Endodermal cell (in vitro differentiated cells): ENCODE measurements at places on chromosomes 6 and 20. TPM values are rescaled to one million over a fixed set of nuclear protein-coding genes. Genes with fewer than 3 reads are reported as not detected.

DNA sequence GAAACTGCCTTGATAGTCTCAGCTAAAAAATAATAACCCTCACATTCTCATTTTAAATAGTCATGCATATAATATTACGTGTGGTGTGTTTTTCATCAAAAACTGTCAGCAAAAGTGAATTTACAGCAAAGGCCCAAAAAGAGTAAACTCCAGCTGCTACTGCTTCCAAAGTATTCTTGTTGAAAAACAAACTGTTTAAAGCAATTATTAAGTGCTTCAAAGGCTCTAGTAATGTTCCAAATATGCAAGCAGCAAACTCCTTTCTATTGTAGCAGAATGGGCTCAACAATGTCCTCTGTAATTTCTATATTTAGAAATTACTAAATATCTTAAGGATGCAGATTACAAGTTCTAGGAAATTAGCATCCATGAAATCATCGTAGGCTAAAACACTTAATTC lies 280.0 kb upstream of the TBX18 start:
- no peak for DNase-seq

- no peak for DNase-seq
Observed at GRCh38 chr6:152701863-152702401, 4.2 kb downstream of the MYCT1 start.

- DNase-seq: no peak
Observed at GRCh38 chr6:14290772-14291330, 173.3 kb downstream of the CD83 start.

GRCh38 chr6:1761477-1761877 lies 151.8 kb downstream of the FOXC1 start:
- no peak for DNase-seq

GRCh38 chr20:38337561-38338140 lies 8.6 kb upstream of the LBP start:
- DNase-seq: peak; percentile 97

DNA sequence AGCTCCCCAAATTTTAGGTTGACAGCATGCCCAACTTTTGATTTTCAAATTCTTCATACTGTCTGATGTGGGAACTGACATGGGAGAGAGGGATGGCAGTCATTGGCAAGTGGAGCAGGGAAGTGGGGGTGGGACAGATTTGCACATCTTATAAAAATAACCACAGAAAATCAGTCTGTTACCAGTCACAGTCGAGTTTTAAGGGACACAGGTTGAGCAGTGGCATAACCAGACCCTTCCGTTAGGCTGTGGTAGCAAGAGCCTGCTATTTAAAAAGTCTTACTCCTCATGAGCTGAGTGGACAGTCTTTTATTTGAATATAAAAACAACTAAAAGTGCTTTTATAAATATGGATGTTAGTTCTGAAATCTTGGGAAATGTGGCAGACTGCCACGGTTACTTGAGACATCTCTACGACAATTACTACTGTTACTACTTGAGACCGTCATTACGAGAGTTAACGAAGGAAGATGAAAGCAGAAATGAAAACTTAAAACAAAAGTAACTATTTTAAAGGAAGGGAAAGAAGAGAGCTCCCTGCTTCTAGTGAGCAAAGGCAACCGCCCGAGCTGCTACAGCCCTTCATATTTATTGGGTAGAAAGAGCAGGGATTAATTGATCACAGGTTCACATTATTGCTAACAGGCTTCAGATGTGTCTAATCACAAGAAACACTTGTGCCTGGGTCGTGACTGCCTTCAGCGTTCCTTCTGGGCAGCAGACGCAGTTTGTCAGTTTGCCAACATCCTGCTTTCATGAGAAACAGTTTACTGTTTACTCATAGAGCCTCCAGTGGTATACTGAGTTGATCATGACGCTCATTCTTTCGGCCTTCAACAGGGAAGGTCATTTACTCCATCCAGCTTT lies 71.3 kb downstream of the EFHC1 start:
- DNase-seq: no peak

DNA sequence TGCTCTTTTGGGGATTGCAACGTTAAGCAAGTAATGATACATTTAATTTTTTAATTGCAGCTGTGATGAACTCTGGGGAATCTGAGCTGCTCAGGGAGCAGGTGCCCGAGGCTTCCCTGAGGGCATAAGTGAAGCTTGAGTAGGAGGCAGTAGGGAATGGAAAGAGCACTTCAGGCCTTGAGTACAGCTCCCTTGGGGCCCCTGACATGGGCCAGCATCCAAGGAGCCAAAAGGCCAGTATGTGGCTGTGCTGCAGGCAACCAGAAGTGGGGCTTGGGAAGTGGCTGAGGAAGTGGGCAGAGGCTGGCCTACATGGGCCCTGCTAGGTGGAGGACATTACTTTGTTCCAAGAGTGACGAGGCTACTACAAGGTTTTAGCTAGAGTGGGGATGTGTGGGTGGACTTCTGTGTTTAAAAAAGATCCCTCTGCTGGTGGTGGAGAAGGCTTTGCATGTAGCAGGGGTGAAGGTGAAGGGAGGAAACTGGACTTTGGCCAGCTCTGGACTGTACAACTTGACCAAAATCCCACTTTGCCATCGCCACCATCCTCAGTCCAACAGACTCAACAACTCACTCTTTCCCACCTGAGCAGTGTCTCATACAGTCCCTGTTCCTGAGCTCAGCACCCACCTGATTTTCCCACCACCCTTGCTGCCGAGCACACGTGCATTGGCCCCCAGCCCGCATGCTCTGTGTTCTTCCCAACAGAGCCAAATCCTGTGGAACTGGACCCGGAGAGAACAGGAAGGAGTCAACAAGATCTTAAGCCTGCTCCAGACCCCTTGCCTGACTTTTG lies 10.9 kb upstream of the ZNF831 start:
- no peak for DNase-seq

Gene LIN28B
- total RNA-seq: 42.3 to 65.3 TPM (median 64.7 TPM) in 3 replicates

Gene NEURL2
- total RNA-seq: 4.4 and 4.9 TPM in 2 replicates

Gene ADAM33
- 3.0 and 3.3 TPM in 2 replicates for total RNA-seq

- DNase-seq: no peak
Observed at GRCh38 chr6:140209775-140210174, 835.3 kb upstream of the CITED2 start.

- peak; percentile 64 for DNase-seq
Observed at GRCh38 chr6:156391061-156391672, 386.0 kb upstream of the ARID1B start.

Gene POPDC3
- 5.4 and 6.4 TPM in 2 replicates for total RNA-seq

GRCh38 chr6:12947151-12947871 lies 230.7 kb downstream of the PHACTR1 start:
- DNase-seq: no peak

- DNase-seq: no peak
Observed at GRCh38 chr20:46978951-46979491, 84.4 kb downstream of the EYA2 start.

DNA sequence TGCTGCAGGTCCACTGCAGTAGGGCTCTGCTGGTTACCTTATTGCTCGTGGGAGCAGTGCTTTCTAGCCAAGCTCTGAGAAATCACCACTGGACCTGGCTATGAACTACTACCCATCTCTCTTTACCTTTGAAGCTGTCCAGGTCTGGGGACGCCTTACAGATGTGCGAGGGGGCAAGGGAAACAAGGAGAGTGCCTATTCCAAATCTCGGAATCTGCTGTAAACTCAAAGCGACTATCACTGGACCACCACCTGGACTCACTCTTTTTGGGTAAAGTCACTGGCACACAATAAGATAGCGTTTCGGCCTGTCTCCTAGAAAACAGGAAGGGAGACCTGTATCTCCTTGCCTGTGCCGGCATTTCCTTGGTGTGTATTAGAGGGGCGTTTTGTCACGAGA lies 5.3 kb downstream of the NRN1 start:
- peak; percentile 51 for DNase-seq

GRCh38 chr6:158761746-158762145 lies 57.4 kb downstream of the EZR start:
- DNase-seq: peak; percentile 58

Gene MAPK14
- 32.8 and 36.4 TPM in 2 replicates for total RNA-seq

- no peak for DNase-seq
Observed at GRCh38 chr20:33850159-33850558, 39.0 kb downstream of the CHMP4B start.

GRCh38 chr6:91240878-91241603 lies 654.2 kb upstream of the MAP3K7 start:
- DNase-seq: no peak

Gene DSP
- 152 and 153 TPM in 2 replicates for total RNA-seq

Gene RAET1E
- total RNA-seq: not detected in 2 replicates

Gene VIP
- total RNA-seq: not detected in 2 replicates

DNA sequence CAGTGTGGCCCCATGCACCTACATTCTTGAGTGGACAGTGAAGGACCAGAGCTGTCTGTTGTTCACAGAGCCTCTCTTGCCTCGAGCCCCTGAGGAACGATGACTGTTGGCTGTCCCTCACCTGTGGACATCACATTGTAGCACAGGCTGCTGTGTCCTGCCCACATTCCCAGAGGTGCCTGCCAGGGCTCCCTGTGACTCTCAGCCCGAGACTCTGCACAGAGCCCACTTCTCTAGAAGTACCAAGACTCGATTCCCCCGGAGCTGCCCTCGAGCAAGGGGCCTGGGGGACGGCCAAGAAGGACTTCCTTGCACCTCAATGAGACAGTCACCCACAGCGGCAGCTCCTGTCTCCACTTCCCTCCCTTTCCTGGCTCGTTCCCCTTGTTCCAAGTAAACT lies 28.6 kb upstream of the DLGAP4 start:
- DNase-seq: no peak

- no peak for DNase-seq
Observed at GRCh38 chr6:8006208-8006607, 58.0 kb downstream of the BLOC1S5 start.

Gene ROS1
- not detected in 3 replicates for total RNA-seq

DNA sequence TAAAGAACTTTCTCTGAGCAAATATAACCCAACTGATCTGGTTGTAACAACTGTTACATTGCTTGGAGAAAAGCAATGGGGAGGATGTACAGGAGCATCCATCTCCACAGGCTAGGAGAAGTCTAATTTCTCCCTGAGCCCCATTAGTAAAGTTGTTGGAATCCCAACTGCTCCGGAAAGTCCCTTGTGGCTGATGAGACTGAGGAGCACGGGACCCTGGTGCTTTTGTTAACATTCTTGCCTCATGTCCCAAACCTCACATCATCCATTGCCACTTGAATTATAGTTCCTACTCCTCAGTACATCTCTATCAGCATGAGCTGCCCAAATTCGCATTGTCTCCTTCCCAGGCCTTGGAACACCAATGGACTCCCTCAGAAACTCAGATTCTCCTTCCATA lies 260.6 kb upstream of the BMP2 start:
- no peak for DNase-seq

DNA sequence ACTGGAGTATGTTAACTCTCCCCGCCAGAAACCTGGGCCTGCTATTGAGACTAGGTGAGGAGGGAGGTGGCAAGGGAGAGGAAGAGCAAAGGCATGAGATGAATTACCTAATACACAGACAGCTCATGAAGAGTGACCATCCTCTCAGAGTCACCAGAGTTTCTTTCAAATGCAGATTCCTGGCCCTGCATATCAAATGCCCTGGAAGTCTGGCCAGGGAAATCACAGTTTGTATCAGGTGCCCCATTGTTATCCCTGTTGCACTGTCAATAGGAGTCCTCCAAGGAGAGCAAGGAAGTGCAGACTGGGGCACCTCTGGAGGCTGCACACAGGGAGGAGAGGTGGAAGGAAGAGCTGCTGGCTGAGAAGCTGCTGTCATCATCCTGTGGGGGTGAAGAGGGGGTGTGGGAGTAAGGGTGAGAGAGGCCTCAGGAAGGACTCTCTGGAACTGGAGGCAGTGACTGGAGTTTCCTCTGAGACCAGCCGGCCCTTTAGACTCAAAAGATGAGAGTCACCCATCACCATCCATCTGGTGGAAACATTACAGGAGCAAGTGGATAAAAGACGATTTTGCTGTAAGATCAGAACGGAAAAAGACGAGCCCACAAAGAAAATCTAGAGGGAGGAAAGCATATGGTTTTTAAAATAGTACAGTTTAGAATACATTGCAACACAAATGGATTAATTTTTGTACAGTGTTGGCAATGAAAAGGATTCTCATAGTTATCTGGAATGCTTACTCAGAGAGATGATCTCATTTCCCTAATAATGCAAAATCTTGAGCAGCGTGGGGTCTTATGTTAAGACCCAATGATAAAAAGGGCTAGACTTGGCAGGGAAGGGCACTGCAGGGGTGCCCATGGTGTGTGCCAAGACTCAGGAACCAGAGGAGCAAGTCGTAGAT lies 268.1 kb downstream of the UST start:
- peak; percentile 89 for DNase-seq

GRCh38 chr20:19457611-19458010 lies 245.2 kb downstream of the SLC24A3 start:
- DNase-seq: peak; percentile 13

DNA sequence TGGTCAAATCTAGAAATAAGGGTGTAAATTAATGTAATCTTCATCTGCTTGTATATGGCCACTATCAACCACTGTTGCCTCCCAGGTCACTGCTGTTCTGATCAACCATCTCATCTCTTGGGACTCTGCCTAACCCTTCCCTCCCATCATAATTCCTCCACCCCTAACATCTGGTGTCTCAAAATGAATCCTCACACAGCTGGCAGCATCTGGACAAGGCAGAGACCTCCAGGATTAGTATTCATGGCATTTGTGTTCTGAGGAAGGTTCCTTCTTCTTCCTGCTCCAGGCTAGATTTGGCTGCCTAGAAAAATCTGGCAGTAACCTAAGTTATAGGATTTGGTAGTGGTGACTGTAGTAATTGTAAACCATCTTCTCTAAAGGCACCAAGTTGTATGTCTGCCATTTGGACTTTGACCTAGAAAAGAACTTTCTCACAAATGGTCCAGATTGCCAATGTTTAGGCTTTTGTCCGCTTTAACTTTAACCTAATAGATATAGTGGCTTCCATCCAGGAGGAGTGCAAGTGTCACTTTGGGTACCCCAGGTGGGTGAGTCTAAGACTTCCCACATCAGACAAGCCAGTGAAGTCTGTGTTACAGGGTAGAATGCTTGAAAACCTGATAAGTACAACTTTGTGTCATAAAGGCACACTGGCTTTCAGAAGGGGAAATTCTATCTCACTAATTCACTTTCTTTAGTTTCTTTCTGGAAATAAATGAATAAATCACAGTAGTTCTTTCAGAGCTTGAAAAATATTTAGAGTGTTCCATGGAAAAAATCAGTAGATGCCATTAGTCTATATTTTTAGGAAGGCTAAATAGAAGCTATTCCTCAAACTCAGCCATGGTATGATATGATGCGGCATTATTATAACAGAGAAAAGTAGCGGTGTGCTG lies 3.0 kb upstream of the PHACTR2 start:
- DNase-seq: no peak

DNA sequence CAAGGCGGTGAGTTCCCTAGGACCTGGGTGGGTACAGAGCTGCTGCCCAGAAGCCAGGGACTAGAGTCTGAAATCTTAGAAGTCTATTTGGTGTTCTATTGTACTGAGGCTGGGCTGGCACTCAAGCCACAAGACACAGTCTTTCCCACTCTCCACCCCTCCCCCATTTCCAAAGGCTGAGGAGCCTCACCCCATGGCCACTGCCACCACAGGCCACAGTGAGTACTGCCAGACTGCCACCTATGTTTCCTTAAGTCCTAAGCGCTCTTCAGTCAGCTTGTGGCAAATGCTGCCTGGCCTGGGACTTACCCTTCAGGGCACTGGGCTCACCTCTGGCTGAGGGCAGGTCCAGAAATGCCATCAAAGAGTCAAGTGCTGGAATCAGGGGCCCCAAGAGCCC lies 469.3 kb downstream of the HAO1 start:
- peak; percentile 67 for DNase-seq

Gene EYS
- 0.47 and 0.70 TPM in 2 replicates for total RNA-seq

- peak; percentile 81 for DNase-seq
Observed at GRCh38 chr6:110357664-110358552, at the start of gene METTL24. Gene METTL24, minus strand, starts transcription at chr6:110358349. Its CDS starts 77 bp downstream, at chr6:110358272.

- no peak for DNase-seq
Observed at GRCh38 chr6:45901767-45902650, 113.7 kb downstream of the CLIC5 start.

Gene CD24
- 392 to 469 TPM (median 403 TPM) in 3 replicates for total RNA-seq

GRCh38 chr20:63267691-63268090 lies 4.9 kb upstream of the ARFGAP1 start:
- DNase-seq: no peak
